ENCODE measurements at places on chromosomes 12 and 14.

GRCh38 chr12:30794591-30795409 is 40.0 kb upstream of the CAPRIN2 start:
- DNase-seq = no peak

- DNase-seq = no peak
Observed at GRCh38 chr14:21882226-21882625, 208.6 kb upstream of the OR4E1 start.

DNA sequence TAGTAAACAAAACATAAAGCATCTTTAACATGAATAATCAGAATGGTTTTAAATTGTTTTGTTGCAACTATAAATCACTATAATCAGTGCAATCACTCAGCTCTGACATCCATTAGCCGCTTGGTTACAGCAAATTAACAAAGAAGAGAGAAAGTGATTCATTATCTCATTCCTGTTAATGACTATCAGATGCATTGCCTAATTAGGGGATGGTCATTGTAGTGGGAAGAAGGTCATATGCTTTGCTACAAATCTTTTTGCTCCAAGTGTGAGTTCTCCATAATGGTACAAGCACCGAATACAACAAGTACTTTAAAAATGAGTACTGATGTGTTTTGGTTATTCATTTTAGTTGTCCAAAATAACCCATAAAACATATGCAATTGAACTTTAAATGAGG is 272.0 kb downstream of the AKAP6 start:
- DNase-seq = no peak

DNA sequence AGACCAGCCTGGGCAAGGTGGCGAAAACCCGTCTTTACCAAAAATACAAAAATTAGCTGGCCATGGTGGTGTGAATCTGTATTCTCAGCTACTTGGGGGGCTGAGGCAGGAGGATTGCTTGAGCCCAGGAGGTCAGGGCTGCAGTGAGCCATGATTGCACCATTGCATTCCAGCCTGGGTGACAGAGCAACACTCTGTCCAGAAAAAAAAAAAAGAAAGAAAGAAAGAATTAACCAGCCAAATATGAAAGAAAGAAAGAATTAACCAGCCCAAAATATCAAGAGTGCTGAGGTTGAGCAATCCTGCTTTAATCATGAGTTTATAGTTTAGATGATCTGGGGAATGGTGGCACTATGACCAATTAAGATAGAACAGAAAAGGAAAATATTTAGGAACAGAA is 3.5 kb upstream of the ACTN1 start:
- DNase-seq = no peak

DNA sequence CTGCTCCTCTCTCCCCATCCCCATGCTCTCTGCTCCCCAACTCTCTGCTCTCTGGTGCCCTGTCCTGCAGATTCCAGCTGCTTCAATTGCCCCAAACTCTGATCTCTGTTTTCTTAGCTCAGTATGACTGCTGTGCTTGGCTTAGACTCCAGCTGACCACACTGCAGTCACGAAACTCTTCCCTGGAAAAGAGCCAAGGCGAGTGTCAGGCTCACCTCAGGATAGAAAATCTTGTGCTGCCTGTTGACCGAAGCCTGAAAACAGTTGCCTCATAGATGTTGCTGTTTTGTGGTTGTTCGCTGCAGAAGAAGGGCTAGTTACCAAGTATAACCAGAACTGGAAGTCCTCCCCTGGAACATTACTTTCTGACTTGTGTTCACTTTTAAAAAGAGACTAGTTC is 6.7 kb upstream of the STON2 start:
- DNase-seq = no peak

DNA sequence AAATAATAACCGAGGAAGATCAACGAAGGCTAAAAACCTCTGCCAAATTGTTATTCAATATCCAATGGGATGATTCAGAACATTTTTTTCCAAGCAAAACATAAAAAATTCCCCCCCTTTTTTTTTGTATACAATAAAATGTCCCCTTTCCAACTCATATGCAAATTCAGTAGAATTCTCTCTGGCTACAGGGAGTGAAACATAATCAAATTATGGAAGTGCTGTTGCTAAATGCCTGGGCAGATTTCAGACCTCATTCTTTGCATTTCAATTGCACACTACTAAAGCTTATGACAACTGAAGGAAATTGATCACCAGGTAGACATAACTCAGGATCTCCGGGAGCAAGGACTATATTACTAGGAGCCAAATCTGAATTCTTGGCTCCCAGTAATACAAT is 51.0 kb downstream of the LMNTD1 start:
- DNase-seq = no peak

- no peak for DNase-seq
Observed at GRCh38 chr12:16611146-16611545, 5.2 kb upstream of the LMO3 start.

DNA sequence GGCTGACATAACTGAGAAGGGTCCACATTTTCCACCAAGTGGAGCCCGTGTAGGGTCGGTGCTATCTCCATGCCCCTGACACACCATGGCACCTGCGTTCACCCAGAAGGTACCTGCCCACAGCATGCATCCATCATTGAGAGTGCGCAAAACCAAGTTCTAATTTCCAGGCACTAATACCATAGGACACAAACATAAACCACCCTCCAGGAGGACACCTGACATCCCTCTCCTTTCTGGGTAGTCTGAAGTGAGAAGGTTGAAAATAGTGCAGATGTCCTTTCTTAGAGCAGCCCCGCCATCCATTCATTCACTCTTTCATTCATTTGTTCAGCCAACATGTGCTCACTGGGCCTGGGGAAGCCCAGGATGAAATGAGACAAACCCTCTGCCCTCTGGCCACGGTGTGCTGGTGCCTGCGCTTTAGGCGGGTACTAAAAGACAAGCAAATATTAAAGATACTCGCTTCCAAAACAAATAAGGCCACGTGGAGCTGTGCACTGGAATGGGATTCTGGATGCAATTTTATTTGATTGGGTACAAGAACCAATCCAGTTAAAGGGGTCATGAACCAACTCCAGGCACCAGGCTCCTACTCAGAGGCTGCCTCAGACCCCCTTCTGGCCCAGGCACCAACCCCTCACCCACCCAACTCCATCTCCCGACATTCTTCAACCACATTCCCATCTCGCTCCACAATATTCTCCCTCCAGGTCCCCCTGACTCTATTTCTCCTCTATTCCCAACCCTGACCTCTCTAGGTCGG is 1.2 kb downstream of the TTC7B start:
- DNase-seq = no peak

DNA sequence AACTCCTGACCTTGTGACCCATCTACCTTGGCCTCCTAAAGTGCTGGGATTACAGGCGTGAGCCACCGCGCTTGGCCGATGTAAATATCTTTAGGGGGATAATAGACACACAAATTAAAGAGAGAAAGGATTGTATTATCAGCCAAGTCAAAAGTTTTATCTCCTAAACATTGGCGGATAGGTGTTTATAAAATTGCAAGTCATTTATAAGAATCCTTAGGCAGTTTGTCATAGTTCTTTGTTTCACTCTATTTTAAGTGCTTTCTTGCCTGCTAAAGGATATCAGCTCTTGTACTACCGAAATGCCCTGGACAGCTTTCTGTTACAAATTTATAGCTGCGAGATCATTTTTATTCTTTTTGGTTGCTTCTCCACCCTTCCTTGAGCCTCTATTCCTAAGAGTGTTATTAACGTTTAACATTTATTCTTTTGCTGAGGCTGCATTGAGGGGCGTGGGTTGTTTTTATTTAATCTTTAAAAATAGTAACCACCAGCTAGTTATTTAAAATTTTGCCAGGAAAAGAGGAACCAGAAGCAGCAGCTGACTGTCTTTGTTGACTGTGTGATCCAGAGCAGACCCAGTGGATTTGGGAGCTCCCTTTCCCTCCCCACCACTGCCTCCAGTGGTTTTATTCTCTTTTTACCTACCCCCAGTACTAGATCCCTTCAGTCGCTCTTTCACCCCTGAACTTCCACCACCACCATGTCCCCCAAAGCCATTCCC is 106.4 kb downstream of the DIP2B start:
- DNase-seq = no peak

- DNase-seq = no peak
Observed at GRCh38 chr14:98114946-98115345, 1157.1 kb downstream of the BCL11B start.

DNA sequence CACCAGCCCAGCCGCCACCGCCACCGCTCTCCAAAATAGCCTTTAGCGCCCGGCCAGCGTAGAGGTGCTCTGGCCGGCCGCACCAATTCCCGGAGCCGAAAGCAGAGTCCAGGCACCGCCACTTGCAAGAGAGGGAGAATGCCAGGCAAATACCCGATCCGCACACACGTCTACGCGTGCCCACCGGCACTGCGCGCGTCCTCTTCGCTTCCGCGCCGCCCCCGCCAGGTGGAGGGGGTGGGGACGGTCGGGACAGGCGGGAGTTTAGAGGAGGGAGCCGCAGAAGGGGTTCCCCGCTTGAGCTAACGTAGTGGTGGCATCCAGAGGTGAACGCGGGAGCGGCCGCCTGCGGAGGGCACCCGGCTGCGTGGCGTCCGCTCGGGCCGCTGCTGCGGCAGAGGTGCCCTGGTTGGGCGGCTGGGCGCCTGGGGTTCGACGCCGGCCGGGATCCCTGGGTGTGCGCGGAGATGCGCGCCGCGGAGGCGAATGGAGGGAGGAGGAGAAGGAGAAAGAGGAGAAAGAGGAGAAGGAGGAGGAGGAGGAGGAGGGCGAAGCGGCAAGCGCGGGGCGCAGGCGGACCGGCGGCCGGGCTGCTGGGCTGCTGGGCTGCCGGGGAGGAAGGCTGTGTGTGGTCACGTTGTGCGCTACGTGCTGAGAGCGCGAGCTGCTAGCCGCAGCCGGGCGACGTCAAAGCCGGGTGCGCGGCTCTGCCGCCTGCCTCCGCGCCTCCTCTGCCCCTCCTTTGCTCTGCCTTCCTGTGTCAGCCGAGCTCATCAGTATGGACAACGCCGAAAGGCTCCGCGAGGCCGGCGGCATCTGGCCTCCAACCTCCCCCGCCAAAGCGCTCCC is at the start of gene MDGA2:
MDGA2 (minus strand) TSS at position 140 of the 849 bp plus-strand sequence.
- no peak for DNase-seq

DNA sequence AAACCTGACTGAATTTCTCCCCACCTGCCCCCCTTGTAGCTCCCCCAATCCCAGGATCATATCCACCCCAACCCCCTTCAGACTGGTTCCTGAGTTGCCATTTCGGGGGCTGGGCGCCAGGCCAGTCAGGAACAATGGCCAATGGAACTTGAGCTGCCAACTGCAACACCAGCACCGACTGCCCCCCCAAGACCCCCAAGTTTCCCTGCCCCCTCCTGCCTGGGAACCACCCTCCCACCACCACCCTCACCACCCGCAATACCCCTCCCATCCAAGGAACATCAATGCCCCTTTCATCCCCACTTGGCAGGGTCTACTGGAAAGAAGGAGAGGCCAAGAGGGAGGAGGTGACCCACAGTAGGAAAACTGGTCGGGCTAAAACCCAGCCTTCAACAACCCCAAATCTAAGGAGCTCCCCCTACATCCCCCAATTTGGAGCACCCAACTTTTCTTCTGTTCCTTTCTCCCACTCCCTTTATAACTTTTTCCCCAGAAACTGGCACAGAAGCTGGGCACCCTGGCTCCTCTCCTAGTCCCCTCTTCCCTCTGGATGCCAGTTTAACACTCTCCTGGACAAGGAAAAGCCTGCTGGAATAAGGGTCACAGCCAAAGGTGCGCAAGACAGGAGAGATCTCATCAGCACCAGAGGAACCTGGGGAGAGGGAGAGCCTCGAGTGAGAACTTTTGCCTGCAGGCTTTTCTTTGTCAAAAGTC is 1.6 kb upstream of the NDRG2 start:
- no peak for DNase-seq

GRCh38 chr12:97941686-97942354 is 479.2 kb downstream of the RMST start:
- DNase-seq = no peak

DNA sequence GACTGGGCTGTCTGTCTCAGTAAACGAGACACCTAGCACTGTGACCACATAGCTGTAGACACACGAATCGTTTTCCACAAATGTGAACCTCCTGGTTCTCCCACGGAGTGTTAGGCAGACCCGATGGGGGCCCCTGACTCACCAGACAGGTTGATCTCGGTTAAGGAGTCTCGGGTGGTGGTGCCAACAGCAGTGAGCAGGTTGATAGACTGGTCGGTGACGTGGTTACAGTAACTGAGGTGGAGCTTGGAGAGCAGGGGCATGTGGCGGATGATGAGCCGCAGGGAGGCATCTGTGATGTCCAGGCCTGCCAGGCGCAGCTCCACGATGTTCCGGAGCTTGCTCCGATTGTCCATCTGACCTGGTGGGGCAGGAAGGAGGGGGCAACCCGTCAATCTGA is 39.8 kb downstream of the RNF34 start:
- no peak for DNase-seq

- no peak for DNase-seq
Observed at GRCh38 chr12:113528606-113529293, 57.1 kb upstream of the LHX5 start.

GRCh38 chr12:118377021-118377883 is 897 bp downstream of the SUDS3 start:
- no peak for DNase-seq

GRCh38 chr12:57369202-57369601 is 61.6 kb downstream of the R3HDM2 start:
- no peak for DNase-seq

- DNase-seq = no peak
Observed at GRCh38 chr12:82089369-82090121, 268.6 kb downstream of the CCDC59 start.

DNA sequence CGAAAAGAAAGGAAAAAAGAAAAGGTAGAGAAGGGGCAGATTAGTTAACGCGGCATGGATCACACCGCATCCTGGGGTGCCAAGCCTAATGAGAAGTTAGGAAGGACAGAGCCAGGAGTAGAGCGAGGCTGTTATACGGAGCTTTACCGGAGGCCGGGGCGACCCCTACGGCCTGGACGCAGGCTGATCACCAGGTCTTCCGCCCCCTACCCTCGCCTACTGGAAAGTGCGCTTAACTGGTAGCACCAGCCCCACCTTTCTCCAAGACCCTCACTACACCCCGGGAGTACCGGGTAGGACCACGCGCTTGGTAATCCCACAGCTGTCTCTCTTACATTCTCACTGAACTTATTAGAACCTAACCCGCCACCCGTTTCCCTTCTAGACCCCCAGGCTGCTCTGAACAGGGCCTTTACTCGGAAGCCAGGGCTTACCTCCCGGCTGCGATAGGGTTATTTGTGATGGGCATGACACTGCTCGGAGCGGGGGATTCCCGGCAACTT is 33.8 kb downstream of the WBP11 start:
- DNase-seq = no peak

- DNase-seq = no peak
Observed at GRCh38 chr12:109920261-109920780, 20.2 kb downstream of the TCHP start.

- DNase-seq = no peak
Observed at GRCh38 chr12:53643232-53643979, 17.2 kb upstream of the ATF7 start.

GRCh38 chr12:114340231-114340630 is 65.7 kb downstream of the TBX5 start:
- DNase-seq = no peak
